ENCODE measurements at places on chromosomes 1 and 21. TPM values are rescaled to one million over a fixed set of nuclear protein-coding genes. Genes with fewer than 3 reads are reported as not detected.

The NAXE gene
- total RNA-seq = 59.2 TPM

The KTI12 gene
- 9.9 TPM for total RNA-seq

The CCDC27 gene
- total RNA-seq = not detected

The SEC16B gene
- 0.76 TPM for total RNA-seq

DNA sequence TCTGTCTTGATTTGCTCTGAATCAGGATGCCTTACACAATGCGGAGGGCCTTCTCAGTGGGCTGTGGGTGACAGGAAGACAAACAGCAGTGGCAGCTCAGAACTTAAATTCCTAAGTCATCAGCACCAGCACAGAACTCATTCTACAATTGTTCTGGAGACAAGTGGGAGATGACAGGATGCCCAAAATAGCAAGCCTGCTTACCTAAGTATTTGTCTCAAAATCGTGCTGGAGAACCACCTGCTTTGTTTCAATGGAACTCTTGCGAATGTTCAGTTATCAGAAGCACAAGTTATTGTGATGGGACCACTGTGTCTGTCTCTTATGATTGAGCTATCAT, 76.1 kb downstream of the VCAM1 start:
- DNase-seq = no peak

GRCh38 chr1:216742625-216743024, 19.4 kb upstream of the ESRRG start:
- DNase-seq = no peak

- DNase-seq = no peak
These were observed 1.5 kb downstream of the SPATA6 start for GRCh38 chr1:48470481-48470855.
